ENCODE measurements at places on chromosomes 7 and 10.

GRCh38 chr10:118546479-118546878, 49.0 kb downstream of the PRLHR start:
- H3K27me3 ChIP-seq = peaks cover 8% of the 10 kb centered on the region
- DNase-seq = no peak
- H3K4me3 ChIP-seq = no peak overlapping the region
- no peaks in the 10 kb centered on the region for H3K36me3 ChIP-seq
- no peak overlapping the region for H3K27ac ChIP-seq
- H3K4me1 ChIP-seq = no peaks in the 10 kb centered on the region

DNA sequence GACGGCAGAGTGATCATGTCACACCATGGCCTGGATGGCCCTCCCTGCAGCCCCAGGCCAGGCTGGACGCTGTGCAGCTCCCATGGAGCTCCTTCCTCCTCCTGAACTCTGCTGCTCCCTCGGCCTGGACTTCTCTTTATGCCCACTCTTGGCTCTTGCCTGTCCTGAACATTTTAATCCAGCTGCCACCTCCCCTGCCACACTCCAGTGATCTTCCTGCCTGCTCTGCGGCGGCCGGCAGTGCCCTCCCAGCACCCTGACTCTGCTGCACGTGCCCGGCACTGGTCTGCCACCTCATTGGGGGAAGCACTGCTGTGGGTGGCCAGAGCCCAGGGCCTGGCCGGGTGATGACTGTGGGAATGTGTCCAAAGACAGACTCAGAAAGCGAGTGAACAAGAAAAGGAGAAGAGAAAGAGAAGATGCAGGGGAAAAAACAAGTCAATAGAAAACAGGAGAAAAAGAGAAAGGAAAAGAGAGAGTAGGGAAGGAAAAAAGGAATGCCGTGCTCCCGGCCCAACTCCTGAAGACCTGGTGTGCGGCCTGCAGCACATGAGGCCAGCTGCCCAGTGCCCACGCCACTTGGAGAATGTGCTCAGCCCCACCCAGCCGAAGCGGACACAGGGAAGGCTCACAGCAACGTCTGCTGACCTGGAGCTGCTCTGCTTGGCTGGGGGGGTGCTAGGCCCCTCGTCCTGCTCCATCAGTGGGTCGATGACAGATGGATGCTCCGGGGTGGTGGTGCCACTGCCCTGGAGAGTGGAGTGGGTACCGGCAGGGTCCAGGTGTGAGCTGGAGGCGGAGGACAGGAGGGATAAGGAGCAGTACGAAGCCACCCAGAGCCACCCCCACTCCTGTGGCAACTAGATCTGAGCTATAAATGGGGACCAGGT, 115.9 kb downstream of the DLG5 start:
- H3K36me3 ChIP-seq = peaks cover 84% of the 10 kb centered on the region
- no peaks in the 10 kb centered on the region for H3K27me3 ChIP-seq
- DNase-seq = no peak
- no peaks in the 10 kb centered on the region for H3K4me1 ChIP-seq
- H3K27ac ChIP-seq = no peak overlapping the region

DNA sequence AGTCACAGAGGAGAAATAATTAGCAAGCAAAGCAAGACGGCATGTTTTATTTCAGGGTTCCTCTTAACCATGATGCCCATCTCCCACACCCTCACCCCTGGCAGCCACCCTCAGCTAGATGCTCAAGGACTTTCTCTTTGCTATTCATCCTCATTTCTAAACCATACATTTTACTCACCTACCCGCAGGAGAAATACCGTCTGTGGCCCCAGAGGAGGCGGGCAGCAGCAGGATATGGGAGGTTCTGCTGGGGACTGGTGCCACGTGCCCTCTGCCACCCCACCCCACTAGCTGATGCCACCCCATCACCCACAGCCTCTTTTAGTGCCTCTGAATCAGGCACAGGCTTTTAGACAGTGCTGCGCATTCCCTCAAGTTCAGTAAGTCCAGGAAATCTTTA, 168.7 kb upstream of the ITGB1 start:
- no peak for DNase-seq
- peaks cover 49% of the 10 kb centered on the region for H3K4me1 ChIP-seq
- H3K4me3 ChIP-seq = no peak overlapping the region
- H3K36me3 ChIP-seq = no peaks in the 10 kb centered on the region
- no peaks in the 10 kb centered on the region for H3K27me3 ChIP-seq
- H3K27ac ChIP-seq = no peak overlapping the region

DNA sequence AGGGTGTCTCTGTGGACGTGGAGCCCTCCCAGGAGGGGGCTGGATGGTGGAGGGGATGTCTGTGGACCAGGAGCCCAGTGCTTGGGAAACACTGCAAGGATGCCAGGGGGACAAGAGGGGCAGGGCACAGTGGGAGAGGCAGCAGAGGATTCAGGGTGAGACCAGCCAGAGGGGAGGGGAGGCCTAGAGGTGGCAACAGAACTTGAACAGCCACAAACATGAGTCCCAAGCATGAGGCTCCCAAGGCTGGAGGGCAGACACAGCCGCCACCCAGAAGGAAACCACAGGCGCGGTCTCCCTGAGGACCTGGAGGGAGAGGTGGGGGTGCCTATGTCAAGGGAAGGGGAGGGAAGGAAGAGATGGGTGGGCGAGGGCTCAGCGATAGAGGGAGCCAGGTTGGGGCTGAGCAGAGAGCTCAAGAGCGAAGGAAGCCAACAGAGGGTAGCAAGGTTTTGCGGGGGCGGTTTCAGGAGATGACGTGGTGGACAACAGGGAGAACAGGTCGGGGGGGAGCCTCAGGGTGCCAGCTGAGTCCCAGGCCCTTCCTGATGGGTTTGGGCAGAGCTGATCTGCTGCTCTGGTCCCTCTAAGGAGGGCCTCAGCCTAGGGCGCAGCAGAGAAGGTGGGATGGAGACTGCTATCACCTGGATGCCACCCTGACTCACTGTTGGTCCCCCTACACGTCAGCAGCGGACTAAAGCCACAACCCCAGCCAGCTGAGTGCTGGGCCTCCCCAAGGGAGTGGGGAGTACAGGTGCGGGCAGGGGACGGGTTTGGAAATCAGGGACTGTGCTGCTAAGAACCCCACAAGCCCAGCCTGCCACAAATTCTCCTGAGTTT, 6.7 kb upstream of the PILRA start:
- no peak for DNase-seq
- no peaks in the 10 kb centered on the region for H3K4me1 ChIP-seq
- H3K36me3 ChIP-seq = peaks cover 57% of the 10 kb centered on the region
- H3K27me3 ChIP-seq = no peaks in the 10 kb centered on the region
